ENCODE measurements at places on chromosomes 6 and 20. TPM values are rescaled to one million over a fixed set of nuclear protein-coding genes. Genes with fewer than 3 reads are reported as not detected.

DNA sequence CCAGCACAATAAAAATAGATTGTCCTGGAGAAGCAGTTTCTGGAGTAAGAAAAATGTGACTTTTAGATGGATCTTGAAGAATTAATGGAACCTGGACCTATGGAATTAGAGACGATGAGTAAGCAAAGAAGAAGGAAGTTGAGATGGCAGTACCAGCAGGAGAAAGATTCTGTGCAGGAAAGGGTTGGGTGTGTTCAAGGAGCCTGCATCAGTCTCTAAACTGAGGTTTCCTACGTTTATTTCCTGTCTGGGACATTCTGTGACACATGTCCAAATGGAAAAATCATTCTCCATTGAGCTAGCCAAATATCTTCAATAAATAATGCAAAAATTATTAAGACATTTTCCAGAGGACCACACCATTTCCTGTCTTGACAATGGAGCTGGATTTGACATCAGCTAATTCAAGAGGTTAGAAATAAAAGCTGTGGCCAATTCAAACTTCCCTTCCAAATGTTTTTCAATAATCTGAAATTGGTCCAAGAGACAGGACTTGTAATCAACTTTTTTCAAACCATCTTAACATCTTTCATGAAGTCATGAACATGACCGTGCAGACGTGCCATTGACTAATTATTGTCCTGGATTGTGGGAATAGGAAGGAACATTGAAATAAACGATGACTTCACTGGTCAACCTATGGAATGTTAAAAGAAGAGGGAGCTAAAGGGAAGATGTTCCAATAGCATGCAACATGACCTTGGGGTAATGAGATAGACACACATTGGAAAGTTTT is 198.3 kb downstream of the ZNF217 start:
- no peak for DNase-seq

GRCh38 chr6:113457751-113458150 is 399.4 kb upstream of the MARCKS start:
- no peak for DNase-seq

- DNase-seq: no peak
Observed at GRCh38 chr20:41308726-41309413, 8.7 kb downstream of the ZHX3 start.

GRCh38 chr20:54364919-54365318 is 110.5 kb upstream of the DOK5 start:
- DNase-seq: no peak

DNA sequence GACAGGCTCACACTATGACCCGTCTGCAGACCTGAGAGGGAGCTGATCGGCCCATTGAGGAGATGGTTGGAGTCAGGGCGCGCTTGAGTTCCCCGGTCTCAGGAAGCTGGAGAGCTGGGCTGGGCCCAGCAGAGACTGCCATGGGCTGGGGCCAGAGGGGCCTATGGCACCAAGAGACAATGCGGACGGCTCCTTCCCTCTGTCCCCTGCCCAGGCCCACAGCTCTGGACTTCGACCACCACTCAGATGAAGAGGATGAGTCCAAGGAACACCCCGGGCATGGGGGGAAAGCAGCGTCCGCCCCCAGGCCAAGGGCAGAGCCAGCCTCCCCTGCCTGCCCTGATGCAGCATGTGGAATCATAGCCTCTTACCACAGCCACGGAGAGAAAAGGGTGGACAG is 40.2 kb upstream of the PHACTR3 start:
- no peak for DNase-seq

DNA sequence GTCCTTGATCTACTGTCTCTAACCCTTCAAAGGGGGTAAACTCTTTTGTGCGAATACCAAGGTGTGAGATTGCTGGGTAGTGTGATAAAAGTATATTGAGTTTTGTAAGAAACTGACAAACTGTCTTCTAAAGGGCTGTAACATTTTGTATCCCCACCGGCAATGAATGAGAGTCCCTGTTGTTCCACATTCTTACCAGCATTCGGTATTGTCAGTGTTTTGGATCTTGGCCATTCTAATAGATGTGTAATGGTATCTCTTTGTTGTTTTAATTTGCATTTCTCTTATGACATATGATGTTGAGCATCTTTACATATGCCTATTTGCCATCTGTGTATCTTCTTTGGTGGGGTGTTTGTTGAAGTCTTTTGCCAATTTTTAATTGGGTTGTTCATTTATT is 1090.7 kb downstream of the KIF16B start:
- DNase-seq: no peak

DNA sequence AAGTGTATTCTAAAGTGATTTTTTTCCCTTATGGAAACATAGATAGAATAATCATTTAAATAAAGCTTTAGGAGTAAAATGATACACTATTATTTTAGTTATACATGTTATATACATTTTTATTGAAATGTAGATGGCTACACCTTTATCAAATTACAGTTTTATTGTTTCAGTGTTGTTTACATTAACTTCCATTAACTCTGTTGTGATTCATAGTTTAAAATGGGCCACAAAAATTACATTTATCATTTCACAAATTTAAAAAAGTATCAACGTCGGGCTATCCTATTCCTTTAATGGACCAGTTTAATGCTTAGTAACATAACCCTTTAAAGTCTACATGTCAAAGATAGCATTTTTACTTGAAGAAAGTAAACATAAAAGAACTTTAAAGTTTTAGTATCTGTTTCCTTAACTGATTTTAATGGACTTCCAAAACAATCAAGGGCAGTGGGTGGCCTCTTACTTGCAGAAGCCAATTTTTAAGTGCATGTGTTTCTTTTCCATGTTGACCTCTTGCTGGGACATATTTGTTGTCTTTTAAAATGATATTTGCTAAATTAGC is 47.8 kb upstream of the FLRT3 start:
- DNase-seq: no peak

GRCh38 chr20:221258-221830 is 5.7 kb upstream of the DEFB129 start:
- no peak for DNase-seq

GRCh38 chr6:125747589-125748405 is 1.6 kb upstream of the HEY2 start:
- DNase-seq: peak; percentile 38

GRCh38 chr20:2149507-2149906 is 47.9 kb downstream of the STK35 start:
- no peak for DNase-seq

- no peak for DNase-seq
Observed at GRCh38 chr6:29755295-29755871, 32.1 kb downstream of the HLA-F start.

GRCh38 chr6:47789553-47789952 is 7.7 kb downstream of the OPN5 start:
- DNase-seq: no peak

DNA sequence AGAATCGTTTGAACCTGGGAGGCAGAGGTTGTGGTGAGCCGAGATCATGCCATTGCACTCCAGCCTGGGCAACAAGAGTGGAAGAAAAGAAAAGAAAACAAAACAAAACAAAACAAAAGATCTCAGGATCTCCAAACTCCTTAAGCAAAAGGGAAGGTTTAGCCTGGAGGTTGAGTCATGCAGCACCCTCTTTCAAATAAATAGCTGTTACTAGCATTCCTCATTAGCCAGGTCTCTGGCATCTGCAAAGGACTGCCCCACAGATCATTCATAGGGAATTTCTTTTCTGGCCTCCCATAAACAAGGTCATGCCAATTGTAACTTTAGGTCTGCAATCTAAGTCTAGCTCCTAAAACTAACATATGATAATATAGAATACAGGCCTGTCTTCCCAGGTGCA is 37.2 kb downstream of the EDN1 start:
- DNase-seq: no peak

DNA sequence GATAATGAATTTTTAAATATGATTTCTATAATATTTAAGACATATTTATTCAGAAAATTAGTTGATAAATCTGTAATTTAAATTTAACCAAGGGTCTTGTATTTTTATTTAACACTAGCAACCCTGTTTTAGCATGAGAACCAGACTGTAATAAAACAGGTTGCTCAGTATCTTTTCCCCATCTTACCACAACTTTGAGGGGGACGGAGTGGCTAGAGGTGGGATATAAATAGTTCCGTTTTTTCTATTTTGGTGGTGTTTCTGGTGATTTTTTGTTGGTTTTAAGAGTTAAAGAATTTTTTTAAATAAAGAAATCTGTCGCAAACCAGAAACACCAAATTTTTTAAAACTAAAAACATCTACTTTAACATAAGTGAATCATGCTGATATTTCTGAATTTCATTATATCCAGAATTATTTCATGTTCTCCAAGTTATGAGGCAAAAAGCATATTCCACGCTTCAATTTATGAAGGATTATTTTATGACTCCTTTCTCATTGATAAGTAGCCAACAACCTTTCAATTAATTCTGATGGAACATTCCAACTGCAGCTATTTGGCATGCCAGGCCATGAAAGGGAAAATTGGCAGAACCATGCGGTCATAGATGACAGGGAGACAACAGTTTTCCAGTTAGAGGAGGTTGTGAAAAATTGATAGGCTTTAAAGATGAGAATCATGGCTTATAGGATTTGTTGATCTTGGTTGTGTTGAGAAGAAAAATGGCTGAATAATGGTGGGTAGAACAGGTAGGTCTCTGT is 151.9 kb upstream of the CARMIL1 start:
- no peak for DNase-seq

DNA sequence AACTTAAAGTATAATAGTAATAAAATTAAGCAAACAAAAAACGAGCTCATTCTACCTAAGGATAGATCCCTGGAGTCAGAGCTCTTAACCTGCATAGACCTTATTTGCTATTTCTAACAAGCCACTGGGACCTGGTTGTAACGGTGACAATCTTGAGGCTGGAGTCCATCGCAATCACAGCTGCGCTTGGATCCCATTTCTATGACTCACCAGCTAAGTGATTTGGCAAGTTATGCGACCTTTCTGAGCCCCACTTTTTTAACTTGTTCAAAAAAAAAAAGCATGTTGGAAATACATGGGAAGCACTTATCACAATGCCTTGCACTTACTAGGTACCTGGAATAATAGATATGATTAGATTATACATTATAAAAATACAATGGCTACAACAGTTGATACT is 389.5 kb upstream of the CDH4 start:
- no peak for DNase-seq

DNA sequence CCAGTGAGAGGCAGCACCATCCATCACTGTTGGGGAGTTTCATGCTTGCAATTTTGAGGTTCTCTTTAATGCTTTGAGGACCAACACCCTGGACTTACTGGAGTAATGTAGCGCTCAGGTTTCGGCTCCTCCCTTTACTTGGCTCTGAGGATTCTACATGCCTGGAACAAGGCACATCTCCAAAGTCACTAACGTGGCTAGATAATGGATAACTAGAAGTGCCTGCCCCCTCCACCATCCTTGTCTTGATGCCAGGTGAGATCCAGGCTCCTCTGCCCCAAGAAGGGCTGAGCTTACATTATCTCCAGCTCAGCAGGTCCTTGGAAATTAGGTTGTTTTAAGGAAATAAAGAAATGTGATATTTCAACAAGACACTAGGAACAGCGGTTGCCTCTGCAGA is 75.5 kb upstream of the ZNFX1 start:
- DNase-seq: no peak

GRCh38 chr6:163427498-163428254 is 13.2 kb downstream of the QKI start:
- no peak for DNase-seq

GRCh38 chr6:84836366-84836765 is 72.0 kb upstream of the TBX18 start:
- DNase-seq: no peak

- DNase-seq: no peak
Observed at GRCh38 chr6:34073540-34073939, 72.3 kb downstream of the GRM4 start.

DNA sequence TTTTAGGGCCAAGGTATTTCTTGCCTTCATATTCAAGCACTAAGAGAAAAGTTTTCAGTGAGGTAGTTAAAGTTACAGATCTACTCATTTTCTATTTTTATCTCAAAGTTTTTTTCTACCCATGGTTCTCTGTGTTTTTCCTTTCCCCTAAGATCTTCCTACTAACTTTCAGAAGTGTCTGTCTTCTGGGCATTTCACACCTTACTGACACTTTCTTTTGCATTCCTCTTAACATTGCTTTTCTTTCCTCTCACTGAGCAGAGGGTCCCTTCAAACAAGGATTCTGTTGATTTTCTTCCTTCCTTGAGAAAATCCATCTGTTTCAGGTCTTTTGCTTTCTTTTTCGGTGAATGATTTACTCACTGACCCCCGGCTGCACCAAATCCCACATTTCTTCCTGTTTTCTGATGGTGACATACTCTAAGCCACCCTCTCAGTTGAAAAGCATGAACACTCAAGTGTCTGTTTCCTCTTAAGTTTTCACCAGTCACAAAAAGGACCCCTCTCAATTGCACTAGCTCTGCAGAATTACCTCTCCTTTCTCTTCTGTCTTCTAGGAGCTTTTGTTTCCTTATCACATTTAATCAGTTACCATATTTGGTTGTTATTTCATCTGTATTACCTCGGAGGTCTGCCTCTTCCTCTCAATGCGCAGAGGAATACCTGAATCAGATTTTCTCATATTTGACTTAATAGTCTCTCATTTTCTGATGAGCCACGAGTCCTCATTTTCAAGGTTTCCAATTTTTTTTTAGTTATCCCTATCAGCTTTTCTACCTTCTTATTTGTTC is 73.5 kb upstream of the RNF217 start:
- DNase-seq: no peak

- DNase-seq: no peak
Observed at GRCh38 chr20:51540580-51540979, 1.9 kb downstream of the NFATC2 start.

The LST1 gene
- 9.4 TPM for total RNA-seq

The KCNK15 gene
- 2.2 TPM for total RNA-seq

The ADGRF4 gene
- total RNA-seq: 0.06 TPM

The TGM3 gene
- total RNA-seq: not detected

The LHFPL5 gene
- total RNA-seq: not detected

The MICAL1 gene
- total RNA-seq: 9.8 TPM

The SOX4 gene
- 5.7 TPM for total RNA-seq

Data from left cardiac atrium (tissue), 4 donors.